ENCODE measurements at places on chromosomes 11 and 22. TPM values are rescaled to one million over a fixed set of nuclear protein-coding genes. Genes with fewer than 3 reads are reported as not detected.

FOSL1 gene
- 12.4 TPM for total RNA-seq

SC5D gene
- 25.5 TPM for total RNA-seq

PYGM gene
- 25.7 TPM for total RNA-seq

RTN4R gene
- total RNA-seq = not detected

MS4A4E gene
- 2.6 TPM for total RNA-seq

- H3K27ac ChIP-seq = no peak overlapping the region
- no peaks in the 10 kb centered on the region for H3K36me3 ChIP-seq
- peaks cover 4% of the 10 kb centered on the region for H3K27me3 ChIP-seq
- no peak overlapping the region for H3K4me3 ChIP-seq
- no peak for DNase-seq
- H3K4me1 ChIP-seq = no peaks in the 10 kb centered on the region
Observed at GRCh38 chr11:56841210-56841810, 92.8 kb upstream of the OR9G4 start.

DNA sequence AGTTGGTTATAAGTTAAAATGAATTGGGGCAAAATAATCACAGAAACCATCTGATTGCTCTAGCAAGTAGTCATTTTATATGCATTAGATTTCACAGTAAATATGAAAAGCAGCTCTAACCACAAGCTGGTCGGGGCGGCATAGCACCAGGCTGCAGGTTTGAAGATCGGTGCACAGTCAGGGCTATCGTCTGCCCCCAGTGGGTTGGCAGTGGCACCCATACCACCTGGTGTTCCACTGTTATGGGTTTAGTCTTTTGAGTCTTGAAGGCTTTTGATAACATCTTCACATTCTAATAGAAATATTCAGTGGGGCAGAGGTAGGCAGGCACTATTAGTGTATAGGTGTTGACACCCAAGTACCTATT lies 62.1 kb downstream of the GRK3 start:
- H3K27ac ChIP-seq = no peak overlapping the region
- DNase-seq = no peak
- no peak overlapping the region for H3K4me3 ChIP-seq

DNA sequence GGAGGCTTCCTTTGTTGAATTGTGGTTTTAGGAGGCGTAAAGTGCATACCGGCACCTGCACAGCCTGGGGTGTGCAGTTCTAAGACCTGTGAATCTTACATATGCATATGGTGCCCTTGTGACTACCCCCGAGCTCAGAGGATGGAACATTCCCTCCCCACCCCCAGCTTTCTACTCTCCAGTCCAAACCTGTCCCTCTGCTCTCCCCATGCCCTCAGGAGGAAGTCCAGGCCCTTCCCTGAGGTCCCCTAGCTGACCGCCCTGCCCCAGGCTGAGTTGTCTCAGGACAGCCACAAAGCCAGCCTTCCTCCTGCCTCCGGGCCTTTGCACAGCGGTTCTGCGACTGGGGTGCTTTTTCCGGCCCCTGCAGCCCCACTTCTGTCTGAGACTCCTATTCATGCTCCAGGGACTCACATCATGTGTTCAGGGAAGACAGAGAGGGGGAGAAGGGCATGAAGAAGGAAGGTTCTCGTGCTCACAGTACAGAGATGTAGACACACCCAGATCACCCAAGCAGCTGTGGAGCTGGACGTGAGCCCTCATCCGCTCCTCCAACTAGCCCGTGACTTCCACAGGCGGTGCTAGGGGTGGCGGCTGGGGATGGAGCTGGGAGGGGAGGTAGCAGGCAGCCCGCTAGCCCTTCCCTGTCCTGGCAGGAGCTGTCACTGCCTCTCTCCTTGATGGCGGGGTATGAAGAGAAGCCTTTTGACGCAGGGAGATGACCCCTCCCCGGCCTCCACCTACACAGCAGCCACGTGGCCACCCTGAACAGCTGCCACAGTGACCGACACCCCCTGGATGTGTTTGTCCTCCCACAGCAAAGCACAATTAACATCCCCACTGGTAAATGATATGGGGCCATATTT lies 50.8 kb downstream of the FLRT1 start:
- H3K4me3 ChIP-seq = no peak overlapping the region
- DNase-seq = peak; percentile 88
- no peak overlapping the region for H3K27ac ChIP-seq
- H3K36me3 ChIP-seq = no peaks in the 10 kb centered on the region

GRCh38 chr22:17359501-17359900 lies 9.8 kb upstream of the CECR2 start:
- no peaks in the 10 kb centered on the region for H3K4me1 ChIP-seq
- H3K36me3 ChIP-seq = no peaks in the 10 kb centered on the region
- H3K4me3 ChIP-seq = no peak overlapping the region
- DNase-seq = no peak

DNA sequence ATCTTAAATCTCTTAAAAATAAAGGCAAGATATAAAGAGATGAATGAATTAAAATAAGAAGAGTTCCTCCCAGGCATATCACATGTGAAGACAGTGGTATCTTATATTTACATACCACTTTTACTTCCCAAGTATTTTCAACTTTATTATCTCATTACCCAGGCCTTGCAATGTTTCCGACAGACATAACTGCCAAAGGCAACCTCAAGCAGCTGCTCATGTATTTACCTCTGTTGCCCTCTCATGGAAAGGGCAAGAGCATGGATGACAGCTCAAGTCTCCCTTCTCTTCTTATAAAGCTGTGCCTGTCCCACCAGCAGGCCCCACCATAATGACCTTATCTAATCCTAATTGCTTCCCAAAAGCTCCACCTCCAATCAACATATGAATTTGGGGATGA lies 894.2 kb downstream of the NTM start:
- H3K4me3 ChIP-seq = no peak overlapping the region
- H3K27me3 ChIP-seq = no peaks in the 10 kb centered on the region
- H3K36me3 ChIP-seq = no peaks in the 10 kb centered on the region

DNA sequence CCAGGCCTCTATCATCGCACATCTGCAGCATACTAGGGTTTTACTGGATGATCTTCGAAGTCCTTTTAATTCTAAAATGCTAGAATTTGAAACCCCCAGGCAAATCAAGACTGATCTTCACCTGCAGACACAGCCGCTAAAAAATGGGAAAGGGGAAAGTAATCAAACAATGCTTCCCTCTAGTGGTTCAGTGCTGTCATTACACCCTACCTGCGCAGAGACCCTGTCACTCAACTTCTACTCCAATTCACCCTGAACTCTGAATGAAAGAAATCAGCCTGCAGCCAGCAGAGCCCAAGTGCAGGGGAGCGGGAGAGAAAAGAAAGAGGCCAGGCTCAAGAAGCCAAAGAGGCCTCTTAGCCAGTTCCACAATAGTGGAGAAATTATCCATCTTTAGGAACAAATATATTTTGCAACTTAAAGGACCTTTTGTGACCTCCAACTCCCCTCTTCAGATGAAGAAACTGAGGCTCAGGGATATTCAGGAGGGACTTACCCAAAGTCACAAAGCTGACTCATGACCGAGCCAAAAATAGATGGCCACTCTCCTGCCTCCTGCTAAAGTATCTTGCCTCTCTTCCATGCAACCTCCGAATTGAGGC lies 33.0 kb downstream of the SERGEF start:
- peaks cover 3% of the 10 kb centered on the region for H3K36me3 ChIP-seq
- no peak overlapping the region for H3K4me3 ChIP-seq
- no peak overlapping the region for H3K27ac ChIP-seq
- H3K27me3 ChIP-seq = no peaks in the 10 kb centered on the region

GRCh38 chr11:124759266-124760204 lies 2.6 kb downstream of the ESAM start:
- H3K4me3 ChIP-seq = peak overlapping the region; percentile 44
- H3K27ac ChIP-seq = peak overlapping the region; percentile 54
- no peak for DNase-seq
- H3K27me3 ChIP-seq = peaks cover 47% of the 10 kb centered on the region

DNA sequence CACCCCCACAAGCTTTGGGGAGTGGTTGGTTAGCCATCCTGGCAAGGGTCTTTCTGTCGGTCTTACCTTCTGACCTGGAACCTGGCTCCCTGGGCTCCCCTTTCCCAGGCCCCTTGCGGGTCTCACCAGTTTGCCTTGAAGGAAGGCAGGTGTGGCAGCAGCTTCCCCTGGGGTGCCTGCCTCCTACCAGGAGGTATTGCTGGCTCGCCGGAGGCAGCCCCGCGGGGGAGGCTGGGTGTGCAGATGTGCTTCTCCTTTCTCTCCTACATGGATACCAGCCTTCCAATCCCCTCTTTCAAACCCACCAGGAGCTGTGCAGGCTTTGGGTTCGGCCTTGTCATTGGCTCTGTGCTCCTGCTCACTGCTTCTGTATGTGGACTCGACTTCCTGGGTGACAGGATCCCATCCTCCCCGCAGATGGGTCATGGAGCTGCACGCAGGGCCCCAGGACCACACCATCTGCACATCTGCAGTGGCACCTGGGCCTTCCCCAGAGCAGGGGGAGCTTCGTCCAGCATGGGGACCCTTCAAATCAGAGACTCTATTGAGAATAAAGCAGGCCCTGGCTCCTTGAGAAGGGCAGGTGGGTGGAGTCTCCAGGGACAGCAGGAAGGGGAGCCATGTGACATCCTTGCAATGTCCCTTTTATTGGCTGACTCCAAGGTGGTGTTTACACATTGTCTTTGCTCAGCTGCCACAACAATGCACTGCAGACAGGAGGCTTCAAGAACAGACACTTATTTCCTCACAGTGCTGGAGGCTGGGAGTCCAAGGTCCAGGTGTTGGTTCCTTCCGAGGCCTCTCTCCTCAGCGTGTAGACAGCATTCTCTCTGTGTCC lies 592.0 kb downstream of the BRD1 start:
- H3K27me3 ChIP-seq = peaks cover 4% of the 10 kb centered on the region
- H3K4me1 ChIP-seq = no peaks in the 10 kb centered on the region
- no peak for DNase-seq
- no peak overlapping the region for H3K27ac ChIP-seq

Data from sigmoid colon (tissue), 7 donors.